ENCODE measurements at places on chromosomes 4 and X. TPM values are rescaled to one million over a fixed set of nuclear protein-coding genes. Genes with fewer than 3 reads are reported as not detected.

The CHRNA9 gene
- not detected for total RNA-seq

GRCh38 chr4:86249074-86249473, 110.8 kb downstream of the MAPK10 start:
- DNase-seq: no peak

DNA sequence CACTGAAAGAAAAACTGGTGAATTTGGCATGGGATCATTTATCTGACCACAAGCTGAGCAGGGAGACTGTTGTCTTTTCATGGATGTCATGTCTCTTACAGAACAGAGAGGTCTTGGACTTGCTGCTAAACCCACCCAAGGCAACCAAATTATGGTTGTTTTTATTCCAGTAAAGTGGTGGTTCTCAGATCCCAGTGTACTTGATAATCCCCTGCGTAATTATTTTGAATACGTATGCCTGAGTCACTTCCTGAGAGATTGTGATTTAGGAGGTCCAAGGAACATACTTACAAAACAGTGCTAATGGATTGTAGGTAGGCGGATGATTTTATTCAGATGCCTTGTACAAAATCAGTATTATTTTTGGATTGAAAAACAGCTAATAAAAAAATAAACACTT, 585.6 kb downstream of the IL1RAPL1 start:
- no peak for DNase-seq

The NPY2R gene
- 12.6 TPM for total RNA-seq

DNA sequence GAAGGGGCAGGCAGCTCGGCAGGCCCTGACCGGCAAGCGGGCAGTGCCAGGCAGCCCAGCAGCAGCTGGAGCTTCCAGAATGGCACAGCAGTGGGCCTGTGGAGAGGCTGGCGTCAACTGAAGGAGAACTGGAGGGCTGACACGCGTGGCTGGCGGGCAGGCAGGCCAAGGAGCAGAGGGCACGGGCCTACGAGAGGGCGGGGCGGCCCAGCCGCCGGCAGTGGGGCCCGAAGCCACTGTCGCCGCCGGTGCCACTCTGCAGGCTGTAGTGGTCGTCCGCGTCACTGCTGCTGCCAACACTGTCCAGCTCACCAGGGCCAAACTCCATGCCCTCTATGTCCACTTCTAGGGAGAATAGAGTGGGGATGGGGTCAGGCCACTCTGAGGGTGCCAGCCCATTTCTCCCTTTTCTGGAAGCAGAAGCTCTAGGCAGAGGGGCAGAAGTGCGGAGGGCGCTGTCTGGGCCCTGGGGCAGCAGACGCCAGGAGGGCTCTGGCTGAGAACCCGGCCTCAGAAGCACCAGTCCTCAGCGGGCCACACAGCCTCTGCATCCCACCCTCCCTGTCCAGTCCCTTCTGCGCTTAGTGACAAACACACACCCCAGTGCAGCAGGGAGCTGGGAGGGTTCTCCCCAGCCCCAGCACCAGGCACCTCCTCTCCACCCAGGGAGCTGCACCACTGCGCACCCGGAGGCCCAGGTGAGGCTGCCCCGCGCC, 8.6 kb upstream of the HAUS3 start:
- peak; percentile 10 for DNase-seq

DNA sequence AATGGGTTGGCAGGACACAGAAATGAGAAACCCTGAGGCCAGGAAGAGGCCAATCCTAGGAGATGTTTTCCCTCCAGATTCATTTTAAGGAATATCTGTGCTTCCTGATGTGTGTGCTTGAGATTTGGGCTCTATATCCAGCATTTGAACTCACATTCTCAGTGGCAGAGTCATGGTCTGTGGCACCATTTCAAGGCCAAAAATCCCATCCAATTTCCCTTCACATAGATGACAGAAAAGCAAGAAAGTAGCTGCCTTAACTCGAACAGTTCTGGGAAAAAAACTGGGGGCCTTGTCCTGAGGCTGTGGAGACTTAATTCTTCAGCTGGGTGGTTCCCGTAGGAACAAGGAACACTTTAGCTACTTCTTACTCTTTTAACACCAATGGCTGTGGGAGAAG, 27.4 kb downstream of the TAF7L start:
- no peak for DNase-seq

DNA sequence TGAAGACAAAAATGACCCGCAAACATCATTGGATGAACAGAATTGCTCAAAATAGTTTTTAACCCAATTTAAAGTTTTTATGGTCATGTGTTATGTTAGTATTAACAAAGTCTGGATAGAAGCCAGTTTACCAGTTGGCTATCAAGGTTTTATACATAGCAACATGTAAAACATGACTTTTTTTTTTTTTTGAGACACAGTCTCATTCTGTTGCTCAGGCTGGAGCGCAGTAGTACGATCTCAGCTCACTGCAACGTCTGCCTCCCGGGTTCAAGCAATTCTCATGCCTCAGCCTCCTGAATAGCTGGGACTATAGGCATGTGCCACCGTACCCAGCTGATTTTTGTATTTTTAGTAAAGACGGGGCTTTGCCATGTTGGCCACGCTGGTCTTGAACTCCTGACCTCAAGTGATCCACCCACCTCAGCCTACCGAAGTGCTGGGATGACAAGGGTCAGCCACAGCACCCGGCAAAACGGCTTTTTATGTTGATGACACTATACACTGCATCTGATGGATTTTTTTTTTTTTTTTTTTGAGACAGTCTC, 3.4 kb downstream of the SAT1 start:
- no peak for DNase-seq

The OPRPN gene
- not detected for total RNA-seq

The NEUROG2 gene
- 36.7 TPM for total RNA-seq

The TCEAL7 gene
- total RNA-seq: 107 TPM

- peak; percentile 20 for DNase-seq
These were observed 104.5 kb upstream of the GATB start for GRCh38 chr4:151865312-151865711.

- DNase-seq: peak; percentile 63
These were observed 4.8 kb downstream of the FLNA start for GRCh38 chrX:154369449-154370299.

The PRMT9 gene
- total RNA-seq: 13.0 TPM

DNA sequence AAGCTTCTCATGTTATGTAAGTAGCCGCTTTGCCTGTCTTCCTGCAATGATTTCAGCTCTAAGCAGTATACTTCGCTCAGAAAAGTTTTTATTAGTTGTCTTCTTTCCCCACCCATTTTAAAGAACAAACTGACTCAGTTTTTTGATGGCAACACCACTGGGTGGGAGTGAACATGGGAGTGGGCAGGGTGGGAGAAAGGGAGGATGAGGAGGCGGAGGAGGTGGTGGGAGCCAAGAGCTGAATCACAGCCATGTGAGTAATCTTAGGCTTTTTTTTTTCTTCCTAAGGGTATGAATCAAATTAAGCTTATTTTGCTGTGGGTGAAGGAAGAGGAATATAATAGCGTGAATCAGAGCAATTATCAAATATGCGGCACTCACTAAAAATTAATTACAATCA, 574.3 kb upstream of the DIPK2B start:
- no peak for DNase-seq

- no peak for DNase-seq
These were observed 264.0 kb upstream of the HAND2 start for GRCh38 chr4:173793937-173794510.

DNA sequence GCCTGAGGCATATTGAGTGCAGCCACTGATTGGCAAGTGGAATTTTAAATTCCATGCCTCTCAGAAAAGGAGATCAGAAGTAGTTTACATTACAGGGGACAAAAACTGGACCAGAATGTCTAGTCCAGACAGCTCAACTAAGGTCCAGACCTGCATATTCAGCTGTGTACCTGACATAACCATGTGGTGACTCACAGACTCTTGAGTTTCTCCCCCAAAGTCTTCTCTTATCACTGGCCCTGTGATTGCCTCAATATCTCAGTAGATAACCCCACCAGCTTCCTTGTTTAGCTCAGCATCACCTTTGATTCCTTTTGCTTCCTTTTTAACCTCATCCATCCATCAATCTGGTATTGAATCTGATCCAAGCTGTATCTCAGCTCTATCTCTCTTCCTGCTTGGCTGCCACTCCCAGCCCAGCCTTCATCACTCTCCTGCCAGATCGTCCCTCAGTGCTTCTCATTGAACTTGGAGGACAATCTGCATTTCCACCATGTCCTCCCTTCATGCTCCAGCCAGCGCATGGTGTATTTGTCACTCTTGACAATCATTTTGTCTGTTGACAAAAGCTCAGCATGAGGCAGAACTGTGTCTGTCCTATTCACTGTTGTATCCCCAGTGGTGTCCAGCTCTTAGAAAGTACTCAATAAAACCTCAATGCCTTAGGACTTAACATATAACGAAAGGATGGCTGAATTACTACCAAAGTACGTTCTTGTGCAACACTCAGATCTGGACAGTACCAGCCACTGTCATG, 27.8 kb upstream of the SLC2A9 start:
- DNase-seq: no peak

- no peak for DNase-seq
These were observed 243.2 kb downstream of the RASL11B start for GRCh38 chr4:53105313-53105712.

- DNase-seq: no peak
These were observed 25.6 kb downstream of the CD99L2 start for GRCh38 chrX:150872773-150873336.

The CNKSR2 gene
- 173 TPM for total RNA-seq

The ASB12 gene
- 0.41 TPM for total RNA-seq

All from frontal cortex (tissue), 4 donors.